Anterior cingulate cortex (tissue), 58 donors: ENCODE measurements at places on chromosomes 3 and 15.

GRCh38 chr15:42084465-42085235 lies 9.7 kb downstream of the PLA2G4D start:
- DNase-seq: peak; percentile 21

DNA sequence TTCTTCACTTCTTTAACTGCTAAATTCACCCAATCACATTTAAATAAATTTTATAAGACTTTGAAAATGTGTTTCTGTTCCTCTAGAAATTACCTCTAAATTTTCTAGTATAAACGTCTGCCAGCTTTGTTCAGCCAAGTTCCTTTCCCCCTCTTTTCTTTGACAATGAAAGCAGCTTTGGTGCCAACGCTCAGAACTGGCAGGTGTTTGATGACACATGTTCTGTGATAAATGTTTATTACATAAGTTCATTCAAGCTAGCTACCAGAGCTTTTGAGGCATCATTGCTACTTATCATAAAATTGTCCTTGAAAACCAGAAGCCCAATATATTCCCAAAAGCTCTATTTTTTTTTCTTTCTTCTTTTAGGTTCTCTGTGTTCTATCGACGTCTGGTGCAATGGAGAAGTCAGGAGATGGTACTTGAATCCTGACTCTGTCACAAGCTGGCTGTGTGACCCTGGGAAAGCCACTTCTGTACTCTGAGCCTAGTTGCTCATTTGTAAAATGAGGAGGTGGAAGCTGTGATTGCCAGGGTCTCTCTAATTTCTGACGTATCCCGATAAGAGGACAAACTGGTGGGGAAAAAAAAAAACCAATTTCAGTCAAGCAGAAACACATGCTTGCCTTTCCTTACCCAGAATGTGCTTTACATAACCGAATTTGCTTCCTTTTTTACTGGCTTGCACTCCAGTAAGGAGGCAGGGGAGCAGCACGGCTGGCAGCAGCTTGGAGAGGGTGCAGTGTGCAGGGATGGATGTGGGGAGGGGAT lies 187.1 kb upstream of the LPP start:
- peak; percentile 20 for DNase-seq

DNA sequence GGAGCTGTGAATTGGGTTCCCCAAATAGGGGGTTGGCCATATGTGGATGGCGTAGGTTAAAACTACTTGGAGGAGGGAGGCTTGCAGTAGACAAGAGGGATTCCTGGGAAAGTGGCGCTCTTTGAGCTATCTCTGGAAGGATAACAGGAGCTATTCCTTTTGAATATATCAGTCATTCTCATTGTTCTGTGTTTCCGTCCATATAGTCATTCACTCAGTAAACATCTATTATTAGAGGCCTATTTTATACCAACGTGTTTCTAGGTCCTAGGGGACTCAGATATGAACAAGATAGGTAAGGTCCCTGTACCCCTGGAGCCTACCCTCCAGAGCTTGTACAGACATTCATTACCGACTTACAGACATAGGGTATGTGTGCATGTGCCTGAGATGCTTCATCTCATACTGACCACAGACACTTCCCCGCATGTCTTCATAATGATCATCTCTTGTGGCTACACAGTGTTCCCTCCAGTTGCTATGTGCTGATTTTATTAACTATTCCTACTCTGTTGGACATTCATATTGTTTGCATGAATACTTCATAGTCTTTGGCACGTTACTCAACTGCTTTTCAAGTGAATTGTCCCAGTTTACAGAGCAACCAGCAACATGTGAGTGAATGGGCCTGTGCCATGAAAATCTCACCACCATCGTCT lies 55.8 kb upstream of the VILL start:
- no peak for DNase-seq

DNA sequence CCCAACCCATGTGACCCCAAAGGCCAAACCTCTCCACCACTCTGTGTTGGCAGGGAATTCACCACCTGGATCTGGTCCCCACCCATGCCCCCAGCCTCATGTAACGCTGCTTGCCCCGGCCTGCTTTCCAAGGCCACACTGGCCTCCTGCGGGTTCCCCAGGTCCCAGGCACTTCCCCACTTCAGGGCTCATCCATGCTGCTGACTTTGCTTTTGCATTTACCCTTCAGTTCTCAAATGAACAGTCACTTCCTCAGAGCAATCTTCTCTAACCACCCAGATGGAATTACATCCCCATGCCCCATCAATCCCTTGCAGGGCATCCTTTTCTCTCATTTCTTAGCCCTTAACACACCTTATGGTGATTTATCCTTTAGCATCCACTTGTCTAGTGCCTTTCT lies 9.2 kb downstream of the DAPK2 start:
- DNase-seq: no peak

DNA sequence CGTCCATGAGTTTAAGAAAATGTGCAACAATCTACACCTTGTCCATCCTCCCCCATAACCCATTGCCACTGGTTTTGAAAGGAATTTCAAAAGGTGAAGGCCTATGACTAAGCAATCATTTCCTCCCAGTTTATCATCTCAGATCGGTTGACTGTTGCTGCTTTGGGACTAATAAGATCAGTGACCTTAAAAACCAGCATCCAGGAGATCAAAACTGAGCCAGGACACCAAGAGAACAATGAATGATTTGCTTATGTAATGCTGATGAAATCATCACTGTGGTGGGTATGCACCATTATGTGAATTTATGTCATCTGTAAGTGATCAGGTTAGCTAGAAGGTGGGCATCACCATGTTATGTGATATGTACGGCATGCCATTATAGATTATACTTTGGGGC lies 195.5 kb downstream of the SSR3 start:
- no peak for DNase-seq

GRCh38 chr3:8996681-8997121 lies 33.4 kb upstream of the RAD18 start:
- peak; percentile 73 for DNase-seq

GRCh38 chr3:138972941-138973340 lies 25.9 kb downstream of the FOXL2NB start:
- DNase-seq: no peak

DNA sequence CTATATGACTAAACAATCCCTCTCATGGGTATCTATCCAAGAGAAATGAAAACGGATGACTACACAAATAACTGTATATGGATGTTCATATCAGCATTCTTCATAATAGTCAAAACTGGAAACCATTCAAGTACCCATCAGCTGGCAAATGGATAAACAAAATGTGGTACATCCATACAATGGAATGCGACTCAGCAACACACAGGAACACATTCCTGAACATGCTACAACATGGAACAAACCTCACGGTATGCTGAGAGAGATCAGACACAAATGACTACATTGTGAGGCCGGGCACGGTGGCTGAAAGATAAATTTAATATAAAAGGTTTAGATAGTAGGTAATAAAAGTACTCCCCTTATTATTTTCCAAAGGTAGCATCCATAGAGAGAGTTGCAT lies 42.6 kb downstream of the CCR4 start:
- DNase-seq: no peak

- no peak for DNase-seq
These were observed 16.5 kb upstream of the FAM3D start for GRCh38 chr3:58683001-58683458.

DNA sequence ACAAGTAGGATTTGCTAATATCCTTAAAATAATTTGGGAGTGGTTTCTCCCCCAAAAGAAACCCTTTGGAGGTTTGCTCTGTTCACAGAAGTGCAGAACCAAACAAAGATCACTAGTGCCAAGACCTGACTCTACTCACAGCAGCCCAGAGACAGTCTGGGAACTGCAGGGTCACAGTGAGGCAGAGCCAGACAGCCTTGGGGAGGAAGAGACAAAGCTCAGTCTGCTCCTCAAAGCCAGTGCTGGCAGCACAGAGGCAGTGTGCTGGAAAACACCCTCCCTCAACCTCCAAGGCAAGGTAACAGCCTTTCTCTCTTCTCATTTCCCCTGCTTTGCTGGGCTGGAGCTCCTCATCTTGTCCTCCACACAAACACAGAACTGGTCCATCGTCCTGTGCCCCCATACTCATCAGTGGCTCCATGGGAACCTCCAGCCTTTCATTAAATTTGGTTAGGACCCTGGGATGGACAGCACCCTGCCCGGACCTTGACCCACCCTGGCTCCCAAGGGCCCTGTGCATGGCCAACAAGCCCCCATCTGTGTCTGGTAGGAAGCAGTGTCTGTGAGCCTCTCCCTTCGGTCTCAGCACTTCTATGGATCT lies 12.6 kb downstream of the RAB6B start:
- DNase-seq: no peak

GRCh38 chr15:69802432-69802831 lies 295.3 kb downstream of the TLE3 start:
- DNase-seq: no peak

GRCh38 chr3:180229113-180229512 lies 192.4 kb upstream of the PEX5L start:
- no peak for DNase-seq

DNA sequence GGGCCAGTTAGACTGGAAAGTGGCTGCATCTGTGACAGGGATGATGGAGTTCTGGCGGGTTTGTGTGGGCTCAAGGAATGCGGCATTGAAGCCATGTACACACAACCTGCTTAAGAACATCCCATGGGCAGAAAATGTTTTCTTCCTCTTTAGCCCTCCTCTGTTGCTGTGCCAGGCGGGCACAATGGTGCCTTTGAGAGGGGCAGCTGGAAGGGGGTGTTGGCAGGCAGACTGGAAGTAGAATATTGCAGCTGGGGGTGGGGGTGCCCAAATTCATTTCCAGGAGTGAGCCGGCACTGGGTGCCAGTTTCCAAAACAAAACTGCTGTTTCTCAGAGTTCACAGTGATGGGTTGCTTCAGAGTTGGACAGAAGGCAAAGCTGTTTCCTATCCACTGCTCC lies 91.8 kb upstream of the ETV5 start:
- DNase-seq: peak; percentile 75

- DNase-seq: no peak
These were observed 36.7 kb upstream of the BLM start for GRCh38 chr15:90680371-90680935.

GRCh38 chr3:42700366-42701288 lies 2.0 kb downstream of the HHATL start:
- no peak for DNase-seq

DNA sequence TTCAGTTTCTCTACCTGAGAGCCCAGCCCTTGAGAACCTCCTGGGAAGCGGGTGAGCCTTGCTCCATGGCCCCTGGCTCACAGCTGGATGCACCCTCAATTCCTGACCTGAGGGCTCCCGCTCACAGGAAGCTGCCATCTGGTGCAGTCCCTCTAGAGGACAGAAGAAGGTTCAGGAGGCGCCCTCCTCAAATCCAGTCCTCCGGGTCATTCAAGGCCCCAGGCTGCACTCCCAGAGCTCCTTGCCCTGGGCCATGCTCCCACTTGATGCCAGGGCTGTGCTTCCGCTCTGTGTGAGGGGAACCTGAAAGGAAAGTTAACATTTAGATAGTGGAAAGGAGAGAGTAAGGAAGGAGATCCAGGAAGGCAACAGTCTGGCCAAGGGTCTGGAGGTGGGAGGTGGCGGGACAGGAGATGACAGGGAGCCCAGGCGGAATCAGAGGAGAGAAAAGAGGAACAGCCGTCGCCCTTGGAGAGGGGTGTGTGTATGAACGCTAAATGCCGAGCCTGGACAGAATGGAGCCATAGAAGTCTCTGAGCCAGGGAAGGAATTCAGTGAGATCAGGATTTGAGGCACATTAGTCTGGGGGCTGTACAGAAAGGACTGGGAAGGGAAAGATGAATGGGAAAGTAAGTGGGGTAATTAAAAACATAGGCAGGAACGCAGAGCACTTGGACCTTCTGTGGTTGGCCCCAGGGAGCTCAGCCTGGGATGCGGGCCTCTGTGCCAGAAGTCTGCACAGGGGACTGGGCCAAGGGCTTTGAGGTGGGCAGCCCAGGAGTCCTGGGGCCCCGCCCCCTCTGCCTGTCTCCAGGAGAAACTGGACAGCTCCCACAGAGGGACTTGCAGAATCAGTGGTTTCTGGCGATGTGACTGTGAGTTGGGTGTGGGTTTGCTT lies 26.1 kb downstream of the TBC1D21 start:
- DNase-seq: no peak

DNA sequence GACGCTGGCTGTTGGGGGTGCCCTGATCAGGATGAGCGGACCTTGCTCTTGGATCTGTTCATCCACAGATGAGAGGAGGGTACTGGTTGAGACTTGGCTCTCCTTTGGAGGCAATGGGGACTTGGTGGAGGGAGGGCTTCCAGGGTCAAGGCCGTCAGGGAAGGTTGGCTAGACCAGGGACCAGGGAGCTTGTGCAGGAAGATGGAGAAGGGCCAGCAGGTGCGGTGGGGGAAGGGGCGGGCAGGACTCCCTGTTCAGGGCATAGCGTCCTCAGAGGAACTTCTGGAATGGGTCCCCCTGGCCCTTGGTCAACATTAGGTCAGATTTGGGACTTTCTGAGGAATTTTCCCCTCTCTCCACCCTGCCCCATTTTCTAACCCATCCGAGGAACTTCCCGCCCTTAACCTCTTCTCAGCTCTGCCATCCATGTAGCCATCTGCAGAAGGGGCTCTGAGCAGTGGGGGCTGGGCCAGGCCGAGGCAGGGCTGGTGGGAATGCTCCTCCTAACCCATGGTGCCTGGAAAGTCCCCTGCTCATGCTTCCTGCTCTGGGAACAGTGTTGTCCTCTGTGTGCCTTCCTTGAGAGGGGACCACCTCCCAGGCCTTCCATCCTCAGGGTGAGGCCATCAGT lies 11.5 kb downstream of the SNX33 start:
- no peak for DNase-seq

- no peak for DNase-seq
These were observed 2.0 kb upstream of the PFKFB4 start for GRCh38 chr3:48558493-48559134.
